ENCODE measurements at places on chromosomes 2 and 18.

DNA sequence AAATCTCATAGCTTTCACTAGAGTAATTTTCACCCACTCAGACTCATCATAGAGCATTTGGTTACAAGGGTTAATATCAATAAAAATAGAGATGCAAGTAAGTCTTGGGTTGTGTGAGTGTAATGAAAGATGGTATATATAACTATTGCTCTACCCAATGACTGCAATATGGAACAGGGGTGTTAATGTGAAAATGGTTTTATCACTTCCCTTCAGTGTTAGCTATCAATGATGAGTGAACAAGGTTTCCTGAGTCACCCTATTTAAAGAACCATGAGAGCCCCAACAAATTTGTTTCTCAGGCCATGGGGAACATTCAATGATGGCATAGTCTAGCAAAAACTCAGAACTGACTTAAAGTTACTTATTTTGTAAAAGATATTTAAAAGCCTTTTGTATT is 1133.6 kb upstream of the ZEB2 start:
- no peak for DNase-seq

- no peak for DNase-seq
Measured at GRCh38 chr2:186431306-186431705, 54.8 kb upstream of the ZC3H15 start.

GRCh38 chr2:133492719-133493380 is 75.4 kb downstream of the NCKAP5 start:
- no peak for DNase-seq

DNA sequence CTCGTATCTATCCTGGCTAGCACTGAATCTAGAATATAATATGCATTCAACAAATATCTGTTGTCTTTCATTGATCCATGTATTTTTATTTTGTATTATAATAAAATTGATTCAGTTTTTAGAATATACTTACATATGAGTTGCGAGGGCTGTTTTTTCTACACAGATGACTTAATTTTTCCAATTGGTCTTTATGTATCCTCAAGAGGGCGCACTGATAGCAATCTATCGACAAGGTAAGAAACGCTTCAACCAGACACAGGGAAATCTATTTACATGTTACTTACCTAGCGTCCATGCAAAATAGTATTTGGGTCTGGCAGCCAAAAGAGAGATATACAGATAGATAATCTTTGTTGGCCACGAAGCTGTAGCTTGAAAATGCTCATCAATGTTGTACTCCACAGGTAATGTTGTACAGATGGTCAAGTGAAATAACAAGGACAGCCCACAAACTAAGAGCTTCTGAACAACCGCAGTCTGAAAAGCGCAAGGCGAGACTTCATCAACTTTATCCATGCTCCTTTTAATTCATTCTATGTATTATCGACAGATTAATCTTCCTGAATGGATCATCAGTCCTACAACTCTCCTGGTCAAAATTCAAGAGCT is 35.5 kb upstream of the KIDINS220 start:
- no peak for DNase-seq

DNA sequence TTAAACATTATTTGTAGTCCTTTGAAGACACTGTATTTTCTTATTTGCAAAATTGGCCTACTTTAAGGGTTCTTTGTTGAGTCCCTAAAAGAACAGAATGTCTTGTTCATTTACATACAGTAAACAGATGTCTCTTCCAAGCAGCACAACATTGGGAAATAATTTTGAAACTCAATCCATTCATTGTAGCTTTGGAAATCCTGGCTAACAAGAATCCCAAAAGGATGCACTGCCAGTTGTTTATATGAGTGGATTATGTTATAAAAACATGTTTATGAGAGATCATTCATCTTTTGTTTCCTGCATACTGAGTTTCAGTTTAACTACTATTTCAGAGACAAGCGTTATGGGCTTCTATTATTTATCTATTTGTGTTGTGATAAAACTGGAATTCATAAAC is 499.3 kb downstream of the PID1 start:
- no peak for DNase-seq

GRCh38 chr2:133360882-133361281 is 207.4 kb downstream of the NCKAP5 start:
- DNase-seq, result no peak

DNA sequence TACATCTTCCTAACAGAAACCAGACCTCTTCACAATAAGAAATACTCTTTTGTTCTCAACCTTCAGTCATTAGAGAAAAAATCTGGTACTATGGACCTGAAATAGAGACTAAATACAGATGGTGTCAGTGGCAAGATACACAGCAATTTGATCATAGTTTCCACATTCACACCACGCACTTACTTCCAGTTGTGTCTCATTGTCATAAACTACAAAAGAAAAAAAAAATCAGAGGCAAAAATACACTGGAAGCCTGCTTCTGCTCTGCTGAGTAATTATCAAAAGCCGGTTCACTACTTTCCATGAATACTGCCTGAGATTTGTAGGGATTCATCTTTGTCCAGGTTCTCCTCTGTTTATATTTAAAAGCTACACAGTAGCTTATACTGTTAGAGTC is 182.6 kb downstream of the PID1 start:
- DNase-seq, result no peak

DNA sequence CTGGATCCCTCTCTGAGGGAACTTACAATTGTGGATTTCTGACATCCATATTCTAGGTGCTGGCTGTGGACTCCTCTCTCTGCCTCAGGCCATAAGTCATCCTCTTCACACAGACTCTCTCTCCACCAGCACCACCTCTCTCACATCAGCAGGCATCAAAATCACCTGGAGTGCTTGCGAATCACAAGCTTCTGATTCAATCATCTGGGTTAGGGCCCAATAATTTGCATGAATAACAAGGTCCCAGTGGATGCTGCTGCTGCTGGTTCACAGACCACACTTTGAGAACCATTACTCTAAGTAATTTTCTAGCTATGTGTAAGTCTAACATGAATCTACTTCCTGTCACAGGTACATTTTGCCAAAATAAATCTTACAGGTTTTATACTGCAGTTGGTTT is 214.9 kb downstream of the DSEL start:
- no peak for DNase-seq

GRCh38 chr2:8692783-8693156 is 10.9 kb downstream of the ID2 start:
- no peak for DNase-seq

- DNase-seq, result no peak
Measured at GRCh38 chr2:17076533-17076932, 410.9 kb upstream of the CYRIA start.

- no peak for DNase-seq
Measured at GRCh38 chr18:26516964-26517363, 31.4 kb downstream of the KCTD1 start.

GRCh38 chr2:234628953-234629352 is 132.1 kb upstream of the ARL4C start:
- DNase-seq, result no peak

GRCh38 chr2:26174691-26175465 is 2.0 kb downstream of the GAREM2 start:
- no peak for DNase-seq

DNA sequence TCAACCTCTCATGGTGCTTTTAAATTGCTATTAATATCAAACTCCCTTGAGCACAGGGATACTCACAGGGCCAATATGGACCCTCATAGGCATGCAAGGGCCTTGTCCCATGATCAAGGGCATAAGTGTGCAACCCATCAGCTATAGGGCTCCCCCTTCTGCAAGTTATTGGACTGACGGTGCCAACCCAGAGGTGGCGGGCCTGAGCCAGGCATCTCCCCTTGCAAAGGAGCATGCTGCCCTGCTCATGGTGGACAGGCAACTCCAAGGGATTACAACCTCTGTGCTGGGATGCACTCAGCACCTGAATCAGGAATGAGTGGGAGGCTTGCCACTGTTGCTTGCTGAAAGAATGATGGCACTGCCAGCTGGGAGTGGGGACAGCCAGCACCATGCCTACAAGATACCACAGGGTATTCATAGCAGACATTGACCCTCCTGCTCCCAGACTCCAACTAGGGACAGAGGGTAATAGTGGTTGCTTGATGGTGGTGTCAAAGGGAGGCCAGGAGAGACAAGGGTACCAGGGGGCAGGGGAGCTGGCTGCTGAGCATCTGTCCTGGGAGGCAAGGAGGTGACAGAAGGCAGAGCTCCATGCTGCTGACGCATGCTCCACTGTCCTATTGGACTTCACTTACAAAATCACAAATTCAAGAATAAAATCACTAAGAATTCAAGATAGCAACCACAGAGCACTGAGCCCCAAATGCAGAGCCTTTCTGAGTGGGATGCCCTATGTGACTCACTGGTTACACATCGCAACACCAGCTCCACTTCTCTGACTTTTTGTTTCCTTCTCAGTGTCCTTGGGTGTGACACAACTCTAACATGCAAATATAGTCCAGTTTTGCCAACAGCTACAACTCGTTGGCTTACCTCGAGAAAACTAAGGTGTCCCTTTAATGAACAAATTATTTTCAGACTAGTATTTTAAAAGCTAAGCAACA is 157.1 kb upstream of the CCDC150 start:
- DNase-seq, result no peak

DNA sequence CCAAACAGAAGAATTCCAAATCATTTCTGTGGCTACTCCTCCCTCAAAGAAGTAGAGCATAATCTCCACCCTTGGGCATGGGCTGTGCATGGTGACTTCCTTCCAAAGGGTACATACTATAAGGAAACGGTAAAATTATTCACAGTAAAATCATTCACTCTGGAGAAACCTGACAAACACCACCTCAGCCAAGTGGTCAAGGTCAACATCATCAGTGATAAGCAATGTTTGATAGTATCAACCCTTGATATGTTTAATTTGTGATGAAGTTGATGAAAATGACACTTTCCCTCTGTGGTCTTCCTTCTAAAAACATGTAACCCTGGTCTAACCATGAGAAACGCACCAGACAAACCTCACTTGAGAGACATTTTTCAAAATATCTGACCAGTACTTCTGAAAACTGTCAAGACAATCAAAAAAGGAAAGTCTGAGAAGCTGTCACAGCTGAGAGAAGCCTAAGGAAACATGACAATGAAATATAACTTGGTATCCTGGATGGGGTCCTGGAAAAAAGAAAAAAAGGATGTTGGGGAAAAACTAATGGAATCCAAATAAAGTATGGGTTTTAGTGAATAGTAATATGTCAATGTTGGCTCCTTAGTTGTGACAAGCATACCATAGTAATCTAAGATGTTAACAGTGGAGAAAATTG is 9.4 kb upstream of the TXNDC2 start:
- no peak for DNase-seq

DNA sequence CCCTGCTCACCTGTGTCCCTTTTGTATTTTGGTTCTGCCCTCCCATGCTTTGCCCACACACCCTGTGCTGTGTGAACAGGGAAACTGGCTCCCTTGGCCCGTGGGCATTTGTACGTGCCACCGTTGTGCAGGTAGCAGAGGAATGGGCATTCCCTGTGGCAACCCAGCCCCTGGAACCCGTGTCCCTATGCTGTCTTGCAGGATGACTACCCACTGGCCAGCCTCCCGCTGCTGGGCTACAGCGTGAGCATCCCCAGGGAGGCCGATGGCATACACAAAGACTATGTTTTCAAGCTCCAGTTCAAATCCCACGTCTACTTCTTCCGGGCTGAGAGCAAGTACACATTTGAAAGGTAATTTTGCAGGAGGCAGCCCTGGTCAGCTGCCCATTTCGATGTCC is 15.3 kb downstream of the STK25 start:
- no peak for DNase-seq

DNA sequence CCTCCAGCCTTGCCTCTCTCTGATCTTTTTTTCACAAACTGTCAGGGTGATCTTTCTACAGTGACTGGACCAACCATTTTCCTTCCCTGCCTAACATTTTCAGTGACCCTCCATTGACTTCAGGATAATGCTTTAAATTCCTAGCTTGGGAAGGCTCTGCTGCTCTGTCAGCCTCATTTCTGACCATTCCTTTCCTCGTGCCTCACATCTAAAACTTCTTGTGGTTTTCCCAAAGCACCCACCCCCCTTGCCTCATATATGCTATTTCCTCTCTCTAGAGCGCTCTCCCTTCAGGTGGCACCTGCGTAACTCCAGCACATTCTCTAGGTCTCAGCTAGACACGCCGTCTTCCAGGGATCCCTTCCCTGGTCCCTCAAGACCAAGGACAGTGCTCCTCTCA is 37.2 kb downstream of the DRC1 start:
- DNase-seq, result no peak

DNA sequence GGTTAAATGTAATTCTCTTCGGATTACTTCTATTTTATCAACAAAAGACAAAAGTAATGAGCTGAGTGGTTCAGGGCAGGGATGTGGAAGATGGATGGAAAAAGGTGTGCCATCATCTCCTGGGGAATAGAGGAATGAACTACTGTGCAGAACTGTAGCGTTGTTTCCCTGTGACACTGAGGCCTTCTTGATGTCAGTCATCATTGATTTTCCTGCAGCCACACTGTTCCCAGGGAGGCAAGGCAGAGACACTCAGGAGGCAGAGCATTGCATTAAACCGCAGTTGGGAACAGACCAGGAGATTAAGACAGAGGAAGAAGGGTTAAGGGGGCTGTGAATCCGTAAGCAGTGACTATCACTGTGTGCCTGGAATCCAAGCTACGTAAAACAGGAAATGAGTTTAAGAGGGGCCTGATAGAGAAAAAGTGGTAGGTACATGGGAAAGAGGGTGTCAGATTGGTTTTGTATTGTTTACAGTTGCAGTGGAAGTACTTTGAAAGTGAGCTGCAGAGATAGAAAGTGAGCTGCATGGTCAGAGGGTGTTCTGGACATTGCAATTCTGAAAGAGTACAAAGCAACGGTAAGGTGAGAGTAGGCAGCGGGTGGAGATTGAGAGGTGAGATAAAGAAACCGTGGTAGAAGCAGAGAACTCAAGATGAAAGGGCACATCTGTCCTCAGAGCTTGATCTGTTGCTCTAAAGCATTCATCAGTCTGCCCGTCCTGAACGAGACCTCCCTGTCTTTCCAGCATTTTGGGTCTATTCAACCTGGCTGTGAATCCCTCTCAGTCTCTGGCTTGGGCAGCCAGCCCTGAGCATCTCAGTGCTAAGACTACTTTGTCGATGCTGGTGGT is 793.4 kb upstream of the CELF4 start:
- no peak for DNase-seq

- no peak for DNase-seq
Measured at GRCh38 chr18:22844190-22844589, 88.9 kb upstream of the RBBP8 start.

- no peak for DNase-seq
Measured at GRCh38 chr18:48940854-48941611, 9.7 kb downstream of the SMAD7 start.

GRCh38 chr2:219335373-219335786 is 2.8 kb upstream of the RESP18 start:
- DNase-seq, result no peak

GRCh38 chr2:16629044-16629443 is 36.6 kb downstream of the CYRIA start:
- no peak for DNase-seq

DNA sequence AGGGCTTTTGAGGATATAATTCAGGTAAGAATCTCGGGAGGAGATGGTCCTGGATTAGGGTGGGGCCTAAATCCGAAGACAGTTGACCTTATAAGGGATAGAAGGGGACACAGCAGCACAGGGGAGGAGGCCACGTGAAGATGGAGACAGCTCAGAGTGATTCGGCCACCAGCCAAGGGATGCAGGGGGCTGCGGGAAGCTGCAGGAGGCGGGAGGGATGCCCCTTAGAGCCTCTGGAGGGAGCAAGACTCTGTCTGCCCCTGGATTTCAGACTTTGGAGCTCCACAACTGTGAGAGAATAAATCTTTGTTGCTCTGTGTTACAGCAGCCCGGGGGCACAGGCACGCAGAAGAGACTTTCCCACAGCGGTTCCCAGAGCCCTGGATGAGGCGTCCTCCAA is 143.7 kb downstream of the ASB1 start:
- DNase-seq, result no peak

- DNase-seq, result no peak
Measured at GRCh38 chr2:15271941-15272542, 289.1 kb downstream of the NBAS start.
